ENCODE measurements at places on chromosomes 12 and 14. TPM values are rescaled to one million over a fixed set of nuclear protein-coding genes. Genes with fewer than 3 reads are reported as not detected.

- DNase-seq = no peak
Observed at GRCh38 chr12:105947906-105948305, 190.8 kb downstream of the NUAK1 start.

DNA sequence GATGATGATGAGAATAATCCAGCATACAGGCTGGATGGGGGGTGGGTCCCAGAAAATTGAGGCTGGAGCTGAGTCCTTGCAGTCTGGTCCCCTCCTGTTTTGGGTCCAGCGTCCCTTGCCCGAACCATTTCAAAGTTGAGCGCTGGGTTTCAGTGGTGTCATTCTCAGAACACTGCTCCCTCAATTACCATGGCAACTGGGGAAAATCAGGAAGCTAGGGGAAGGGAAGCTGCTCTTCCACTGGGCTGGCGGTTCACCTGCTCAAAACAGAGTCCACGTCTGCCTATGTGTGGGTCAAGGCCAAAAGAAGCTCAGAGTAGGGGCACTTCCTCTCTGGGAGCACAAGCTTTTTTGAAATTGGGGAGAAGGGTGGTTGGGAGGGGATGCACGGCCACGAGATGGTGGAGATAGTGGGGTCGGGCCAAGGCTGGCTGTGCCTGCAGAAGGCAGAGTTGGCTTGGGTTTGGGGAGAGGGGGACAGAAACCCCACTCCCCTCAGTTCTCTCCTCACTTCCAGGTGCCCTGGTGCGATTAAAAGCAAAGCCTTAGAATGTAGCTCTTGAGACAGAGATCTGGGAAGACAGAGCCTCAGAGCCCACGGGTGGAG lies 1.7 kb upstream of the NOS1 start:
- DNase-seq = no peak

DNA sequence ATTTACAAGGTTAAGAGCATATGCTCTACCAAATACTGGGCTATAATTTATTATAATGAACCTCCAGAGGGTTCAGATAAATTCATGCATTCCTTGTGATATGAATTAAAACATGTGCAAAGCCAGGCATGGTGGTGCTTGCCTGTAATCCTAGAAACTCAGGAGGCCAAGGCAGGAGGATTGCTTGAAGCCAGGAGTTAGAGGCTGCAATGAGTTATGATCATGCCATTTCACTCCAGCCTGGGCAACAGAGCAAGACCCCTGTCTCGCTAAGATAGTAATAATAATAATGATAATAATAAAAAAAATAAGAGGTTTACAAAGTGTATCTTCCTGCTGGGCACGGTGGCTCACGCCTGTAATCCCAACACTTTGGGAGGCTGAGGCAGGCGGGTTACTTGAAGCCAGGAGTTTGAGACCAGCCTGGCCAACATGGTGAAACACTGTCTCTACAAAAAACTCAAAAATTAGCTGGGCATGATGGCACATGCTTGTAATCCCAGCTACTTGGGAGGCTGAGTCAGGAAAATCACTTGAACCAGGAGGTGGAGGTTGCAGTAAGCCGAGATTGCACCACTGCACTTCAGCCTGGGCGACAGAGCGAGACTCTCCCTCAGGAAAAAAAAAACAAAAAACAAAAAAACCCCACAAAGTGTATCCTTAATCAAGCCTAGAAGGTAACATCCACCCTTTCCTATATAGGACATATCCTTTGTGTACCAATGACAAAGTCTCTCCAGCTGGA lies 7.3 kb upstream of the CS start:
- DNase-seq = no peak

DNA sequence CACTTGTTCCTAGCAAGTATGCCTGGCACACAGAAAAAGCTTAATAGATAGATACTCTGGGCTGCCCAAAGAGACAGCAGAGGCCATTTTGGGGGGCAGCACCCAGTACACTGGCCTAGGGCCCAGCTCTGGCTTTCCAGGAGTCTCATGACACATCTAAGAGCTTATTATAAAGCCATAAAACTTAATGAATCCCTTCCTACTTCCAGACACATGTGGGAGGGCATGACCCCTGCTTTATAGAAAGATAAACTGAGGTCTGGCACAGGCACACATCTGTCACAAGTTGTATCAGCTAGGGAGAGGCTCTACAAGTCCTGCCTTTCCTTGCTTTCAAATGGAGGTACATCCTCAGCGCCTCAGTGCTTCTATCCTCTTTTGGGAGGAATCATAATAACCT lies 27.1 kb downstream of the FMNL3 start:
- no peak for DNase-seq

DNA sequence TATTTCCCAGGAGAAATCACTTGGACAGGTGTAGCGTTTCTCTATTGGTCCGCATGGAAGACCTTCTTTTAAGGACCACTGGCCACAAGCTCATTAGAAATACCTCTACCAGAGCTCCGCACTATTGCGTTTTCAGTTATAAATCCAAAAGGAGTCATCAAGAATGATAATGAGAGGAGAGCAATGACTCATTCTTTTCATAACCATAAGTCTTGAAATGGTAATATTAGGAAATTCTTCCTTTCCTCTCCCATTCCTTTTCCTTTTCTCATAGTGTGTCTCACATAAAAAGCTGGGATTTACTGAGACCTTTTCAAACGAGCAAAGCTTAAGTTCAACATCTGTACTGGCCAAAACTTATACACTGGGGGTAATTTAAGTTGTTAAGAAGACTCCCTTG lies 215.7 kb downstream of the CPNE8 start:
- no peak for DNase-seq

- DNase-seq = no peak
Observed at GRCh38 chr12:101795013-101795412, 35.7 kb downstream of the GNPTAB start.

GRCh38 chr12:51760231-51760630 lies 88.3 kb downstream of the FIGNL2 start:
- no peak for DNase-seq

DNA sequence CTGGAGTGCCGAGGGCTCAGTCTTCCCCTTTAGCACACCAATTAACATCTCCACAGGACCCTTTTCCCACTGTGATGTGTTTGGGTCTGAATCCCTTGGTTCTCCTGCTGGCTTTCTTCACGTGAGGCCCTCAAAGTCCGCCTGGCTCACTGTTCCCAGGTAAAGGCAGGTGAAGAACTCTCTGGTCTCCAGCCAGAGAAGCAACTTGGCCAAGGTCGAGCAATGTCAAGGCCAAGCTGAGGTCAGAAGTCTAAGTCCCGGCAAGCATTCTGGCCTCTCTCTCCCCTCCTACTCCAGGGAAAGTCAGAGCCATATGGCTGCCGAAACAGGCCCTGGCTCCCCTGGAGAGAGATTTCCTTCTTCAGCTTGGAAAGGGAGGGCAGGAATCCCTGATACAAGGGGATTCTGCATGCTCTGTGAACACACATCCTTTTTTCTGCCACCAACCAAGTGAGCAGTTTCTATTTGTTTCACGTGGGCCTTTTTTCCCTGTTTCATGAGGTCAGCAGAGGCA lies 61.4 kb upstream of the ESRRB start:
- DNase-seq = no peak

DNA sequence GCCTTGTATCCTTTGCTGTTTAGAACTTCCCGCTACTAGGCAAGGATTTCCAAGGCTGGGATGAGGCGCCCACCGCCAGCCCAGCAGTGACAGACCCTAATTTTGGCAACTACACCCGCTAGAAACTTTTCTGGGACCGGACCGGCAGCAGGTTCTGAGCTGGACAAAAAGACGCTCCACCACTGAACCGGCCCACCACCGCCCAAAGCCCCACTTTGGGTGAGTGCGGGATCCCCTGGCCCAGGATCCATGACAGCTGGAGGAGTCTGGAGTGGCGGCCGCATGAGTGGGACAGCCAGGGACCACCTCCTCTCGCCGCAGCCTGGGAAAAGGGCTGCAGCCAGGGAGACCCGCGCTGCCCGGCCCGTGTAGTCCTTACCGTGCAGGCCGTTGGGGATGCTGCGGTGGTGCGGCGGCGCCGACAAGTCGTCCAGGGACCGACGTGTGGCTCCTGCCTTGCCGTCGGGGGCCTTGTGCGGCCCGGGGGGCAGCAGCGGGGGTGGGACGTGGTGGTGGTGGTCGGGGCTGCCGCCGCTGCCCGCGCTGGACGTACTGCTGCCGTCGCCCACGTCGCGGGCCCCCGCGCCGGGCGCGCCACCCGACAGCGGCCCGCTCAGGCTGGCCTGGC lies 1.1 kb downstream of the CCDC85C start:
- DNase-seq = no peak

DNA sequence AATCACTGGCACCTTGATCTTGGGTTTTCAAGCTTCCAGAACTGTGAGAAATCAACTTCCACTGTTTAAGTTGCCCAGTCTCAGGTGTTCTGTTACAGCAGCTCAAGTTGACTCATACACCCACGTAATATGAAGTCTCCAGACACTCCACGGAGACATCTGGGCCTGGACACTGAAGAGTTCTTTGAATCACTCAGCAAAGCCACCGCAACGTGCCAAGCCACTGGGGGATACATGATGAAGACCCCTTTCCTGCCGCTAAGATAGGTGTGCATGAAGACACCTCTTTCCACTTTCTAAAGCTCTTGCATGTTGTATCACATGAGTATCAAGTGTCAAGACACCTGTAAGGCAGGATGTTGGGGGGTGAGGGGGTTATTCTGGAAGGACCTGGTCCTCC lies 311.7 kb upstream of the RTL1 start:
- DNase-seq = no peak

- no peak for DNase-seq
Observed at GRCh38 chr14:57479197-57479596, 14.5 kb downstream of the CCDC198 start.

DNA sequence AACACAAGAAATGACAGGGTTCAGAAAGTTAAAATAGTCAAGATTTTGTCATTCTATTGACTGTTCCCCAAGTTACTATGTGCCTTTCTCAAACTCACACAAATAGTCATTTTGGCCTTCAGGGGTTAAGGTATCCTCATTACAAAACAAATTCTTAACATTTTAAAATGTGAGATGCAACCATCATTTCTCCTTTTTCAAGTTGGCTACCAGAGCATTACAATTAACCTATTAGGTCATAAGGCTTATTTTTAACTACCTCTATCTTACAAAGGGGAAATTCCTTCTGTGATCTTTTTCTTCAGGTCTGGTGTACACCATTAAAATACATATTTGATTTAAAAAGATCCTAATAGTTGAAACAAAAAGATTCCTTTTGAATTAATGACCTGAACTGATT lies 61.2 kb downstream of the SLC38A1 start:
- DNase-seq = no peak

DNA sequence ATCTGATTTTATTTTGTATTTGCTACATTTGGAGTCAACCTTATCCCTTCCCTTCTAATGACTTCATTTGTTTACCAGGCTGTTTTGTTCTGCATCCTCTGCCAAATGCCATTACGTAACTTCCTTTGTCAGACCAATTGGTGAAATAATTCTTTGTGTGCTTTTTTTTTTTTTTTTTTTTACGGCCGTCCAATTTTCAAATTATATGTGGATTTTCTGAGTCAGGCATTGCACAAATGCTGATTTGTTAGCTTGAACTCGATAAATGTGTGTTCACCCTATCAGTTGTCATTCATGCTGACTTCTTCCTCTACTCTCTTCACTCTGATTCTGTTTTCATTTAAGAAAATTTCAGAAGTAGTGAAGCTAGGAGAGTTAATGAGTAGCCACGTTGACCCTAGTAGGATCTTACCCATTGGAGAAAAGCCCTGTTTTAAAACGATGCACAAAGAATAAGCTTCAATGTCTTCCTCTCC lies 386.2 kb downstream of the DIO2 start:
- no peak for DNase-seq

DNA sequence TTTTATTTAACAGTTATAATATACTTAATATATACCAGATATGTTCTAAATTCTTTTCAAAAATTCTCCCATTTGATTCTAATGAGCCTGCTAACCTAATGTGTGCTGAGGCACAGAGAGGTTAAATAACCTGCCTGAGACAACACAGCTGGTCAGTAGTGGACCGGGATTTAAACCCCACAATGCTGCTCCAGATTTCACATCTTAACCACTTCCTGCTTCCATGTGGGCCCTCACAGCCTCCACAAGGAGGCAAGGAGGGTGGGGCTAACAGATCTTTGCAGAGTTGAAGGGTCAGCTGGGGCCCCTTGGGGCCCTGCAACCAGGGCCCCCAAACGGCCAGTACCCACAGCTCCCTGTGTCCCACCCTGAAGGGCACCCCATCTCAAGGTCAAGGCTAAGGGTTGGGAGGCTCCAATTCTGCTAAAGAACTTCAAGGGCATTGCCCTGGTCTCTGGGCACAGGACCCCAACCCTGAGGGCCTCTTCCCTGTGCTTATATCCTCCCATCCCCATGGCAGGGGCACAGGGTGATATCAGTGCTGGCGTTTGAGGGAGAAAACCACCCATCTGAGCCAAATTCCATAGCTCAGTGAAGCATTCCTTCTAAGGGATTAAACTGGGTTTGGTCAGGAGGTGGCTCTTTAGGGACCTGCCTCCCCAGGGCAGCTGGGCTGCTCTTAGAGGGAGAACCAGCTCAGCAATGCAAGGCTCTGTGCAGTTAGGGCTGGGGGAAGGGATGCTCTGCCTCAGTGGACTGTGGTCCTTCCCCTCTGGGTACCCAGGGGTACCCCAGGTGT lies 2.2 kb downstream of the KRT80 start:
- DNase-seq = no peak

DNA sequence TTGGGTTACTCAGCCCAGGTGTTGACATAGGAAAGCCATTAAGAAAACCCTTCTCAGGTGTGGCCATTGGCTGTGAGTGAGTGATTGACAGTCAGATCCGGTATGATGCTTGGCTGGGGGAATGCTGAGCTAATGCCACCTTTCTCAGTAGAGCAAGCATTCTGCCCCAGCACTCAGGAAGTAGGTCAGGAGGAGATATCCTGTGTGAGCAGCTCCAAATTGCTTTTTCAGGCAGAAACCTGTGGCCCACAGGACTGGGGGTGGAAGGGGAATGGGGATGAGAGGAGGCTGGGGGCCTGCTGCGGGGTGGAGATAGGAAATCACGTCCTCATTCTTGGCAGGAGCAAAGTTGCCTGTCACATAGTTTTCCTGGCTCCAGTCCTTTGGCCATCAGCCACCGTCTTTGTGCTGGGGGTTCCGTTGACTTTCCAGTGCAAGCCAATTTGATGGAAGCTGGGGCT lies 55.7 kb downstream of the NINJ2 start:
- DNase-seq = peak; percentile 80

TMEM121 gene
- 2.1 TPM for total RNA-seq

FAM90A1 gene
- total RNA-seq = 0.30 TPM

GLI1 gene
- 0.93 TPM for total RNA-seq

VWF gene
- total RNA-seq = 250 TPM

TRIM9 gene
- total RNA-seq = 0.27 TPM

A2ML1 gene
- not detected for total RNA-seq

P2RX2 gene
- total RNA-seq = not detected

CAPZA3 gene
- total RNA-seq = not detected
